ENCODE measurements at places on chromosomes 5 and 9.

DNA sequence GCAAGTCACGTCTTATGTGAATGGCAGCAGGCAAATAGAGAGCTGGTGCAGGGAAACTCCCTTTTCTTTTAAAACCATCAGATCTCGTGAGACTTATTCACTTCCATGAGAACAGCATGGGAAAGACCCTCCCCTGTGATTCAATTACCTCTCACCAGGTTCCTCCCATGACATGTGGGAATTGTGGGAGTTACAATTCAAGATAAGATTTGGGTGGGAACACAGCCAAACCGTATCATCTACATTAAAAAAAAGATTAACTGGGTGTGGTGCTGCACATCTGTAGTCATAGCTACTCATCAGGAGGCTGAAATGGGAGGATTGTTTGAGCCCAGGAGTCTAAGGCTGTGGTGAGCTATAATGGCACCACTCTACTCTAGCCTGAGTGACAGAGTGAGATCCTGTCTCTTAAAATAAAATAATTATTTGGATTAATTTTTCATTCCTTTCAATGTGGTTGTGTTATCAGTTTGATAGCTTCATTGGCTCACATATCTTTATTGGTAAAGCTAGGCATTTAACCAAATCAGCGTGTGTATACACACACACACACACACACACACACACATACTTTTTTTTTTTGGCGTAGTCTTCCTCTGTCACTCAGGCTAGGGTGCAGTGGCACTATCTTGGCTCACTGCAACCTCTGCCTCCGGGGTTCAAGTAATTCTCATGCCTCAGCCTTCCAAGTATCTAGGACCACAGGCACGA, 21.8 kb downstream of the DENND4C start:
- no peak for DNase-seq

DNA sequence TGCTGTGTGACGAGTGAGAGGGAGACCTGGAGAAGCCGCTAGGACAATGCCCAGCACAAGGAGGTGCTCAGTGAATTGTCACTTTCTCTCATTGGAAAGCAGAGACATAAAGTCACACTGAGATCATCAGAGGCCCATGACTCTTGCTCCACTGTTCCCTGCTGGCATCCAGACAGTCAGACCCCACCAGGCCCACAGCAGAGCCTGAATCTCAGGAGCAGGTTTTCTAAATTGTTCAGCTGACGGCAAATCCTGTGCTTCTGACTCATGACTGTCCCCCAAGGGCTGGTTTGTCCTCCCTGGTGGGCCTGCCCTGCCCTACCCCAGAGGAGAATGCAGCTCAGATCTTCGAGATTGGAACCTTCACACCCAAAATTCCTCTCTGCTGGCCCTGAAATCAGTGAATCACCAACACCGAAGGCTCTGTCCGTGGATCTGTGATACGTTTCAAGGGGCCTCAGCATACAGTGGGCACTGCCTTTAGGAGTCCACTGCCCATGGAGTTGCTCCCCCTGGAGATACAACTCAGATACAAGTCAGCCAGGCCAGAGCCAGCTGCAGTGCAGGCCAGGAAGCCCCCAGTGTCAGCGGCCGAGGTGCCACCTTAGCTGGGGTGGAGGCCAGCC, 2.7 kb downstream of the PTGES start:
- DNase-seq = no peak

DNA sequence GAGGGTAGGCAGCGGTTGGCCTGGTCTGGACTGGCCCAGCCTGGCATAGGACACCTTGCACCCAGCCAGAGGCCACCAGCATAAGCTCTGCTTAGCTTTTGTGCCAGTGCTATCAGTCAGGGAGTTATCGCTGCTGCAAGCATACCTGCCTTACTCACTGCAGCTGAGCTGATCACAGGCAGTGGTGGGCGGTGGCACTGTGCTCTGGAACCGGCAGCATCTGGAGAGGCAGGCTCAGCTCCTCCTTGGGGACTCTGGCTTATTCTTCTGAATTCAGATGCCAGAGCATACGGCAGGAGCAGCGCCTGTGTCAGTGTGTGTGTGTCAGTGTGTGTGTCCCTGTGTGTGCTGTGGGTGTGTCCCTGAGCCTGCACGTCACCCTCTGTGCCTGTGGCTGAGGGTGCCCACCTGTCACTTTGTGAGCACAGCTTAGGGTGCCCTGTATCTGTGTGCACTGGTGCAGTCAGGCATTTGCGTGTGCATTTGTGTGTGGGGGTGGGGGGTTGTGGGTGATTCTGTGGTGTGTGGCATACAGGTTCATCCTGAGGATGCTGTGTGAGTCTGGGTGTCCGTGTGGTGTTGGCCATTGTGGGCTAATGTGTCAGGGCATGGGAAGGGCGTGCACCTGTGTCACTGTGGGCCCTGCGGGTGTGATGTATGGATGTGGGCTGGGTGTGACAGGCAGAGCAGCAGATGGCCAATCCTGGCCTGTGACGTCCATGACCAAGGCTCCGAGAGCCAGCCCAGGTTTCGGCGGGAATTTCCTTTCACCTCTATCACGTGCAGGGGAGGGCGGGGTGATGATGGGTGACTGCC, 23.5 kb downstream of the LMX1B start:
- DNase-seq = no peak

GRCh38 chr5:74017112-74017511, 391.1 kb downstream of the ARHGEF28 start:
- DNase-seq = peak; percentile 8

DNA sequence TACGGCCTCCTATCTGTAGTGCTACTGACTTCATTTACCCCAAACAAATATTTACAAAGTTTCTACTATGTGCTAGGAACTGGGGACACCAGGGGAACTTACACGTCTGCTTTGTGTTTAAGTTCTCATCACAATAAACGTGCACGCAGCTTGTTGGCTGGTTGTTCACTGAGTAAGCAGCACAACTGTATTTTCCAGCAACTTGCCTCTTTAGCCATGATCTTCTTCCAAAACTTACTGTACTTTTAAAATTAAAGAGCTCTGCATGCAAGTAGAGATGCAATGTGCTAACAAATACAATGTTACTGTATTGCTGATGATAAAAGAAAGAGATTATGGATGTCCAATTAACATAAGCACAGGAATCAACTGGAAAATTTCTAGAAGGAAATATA, 62.8 kb downstream of the RAPGEF1 start:
- DNase-seq = no peak

DNA sequence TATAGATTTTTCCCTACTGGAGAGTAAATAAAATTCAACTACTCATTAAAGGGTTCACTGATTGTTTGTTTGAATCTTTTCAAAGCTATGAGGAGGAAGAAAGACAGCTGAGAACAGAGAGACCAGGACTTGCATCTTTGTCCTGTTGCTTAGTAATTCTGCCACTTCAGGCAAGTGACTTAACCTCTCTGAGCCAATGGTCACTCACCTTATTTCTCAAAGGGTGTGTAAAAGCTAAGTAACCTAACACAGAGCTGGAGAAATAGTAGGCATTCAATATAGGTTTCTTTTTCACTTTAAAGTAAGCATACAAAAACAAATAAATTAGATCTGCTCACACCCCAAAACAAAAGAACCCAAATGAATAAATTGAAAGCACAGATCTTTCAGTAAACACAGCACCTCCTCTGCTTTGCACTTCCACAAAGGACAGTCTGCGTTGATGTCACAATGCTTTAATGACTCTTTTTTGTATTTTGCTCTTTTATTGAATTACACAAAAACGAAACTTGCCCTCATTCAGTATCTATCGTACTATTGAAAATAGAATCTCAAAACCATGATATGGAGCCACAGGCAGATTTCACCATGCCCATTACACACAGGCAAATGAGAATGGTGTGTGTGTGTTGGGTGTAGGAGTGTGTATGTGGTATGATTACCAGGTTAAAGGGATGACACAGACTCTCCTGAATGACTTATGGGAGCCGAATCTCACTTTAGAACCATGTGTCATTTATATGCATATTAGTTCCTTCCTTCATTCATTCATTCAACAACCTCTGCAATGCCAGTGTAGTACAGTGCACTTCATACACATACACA, 166.0 kb downstream of the EBF1 start:
- DNase-seq = no peak

DNA sequence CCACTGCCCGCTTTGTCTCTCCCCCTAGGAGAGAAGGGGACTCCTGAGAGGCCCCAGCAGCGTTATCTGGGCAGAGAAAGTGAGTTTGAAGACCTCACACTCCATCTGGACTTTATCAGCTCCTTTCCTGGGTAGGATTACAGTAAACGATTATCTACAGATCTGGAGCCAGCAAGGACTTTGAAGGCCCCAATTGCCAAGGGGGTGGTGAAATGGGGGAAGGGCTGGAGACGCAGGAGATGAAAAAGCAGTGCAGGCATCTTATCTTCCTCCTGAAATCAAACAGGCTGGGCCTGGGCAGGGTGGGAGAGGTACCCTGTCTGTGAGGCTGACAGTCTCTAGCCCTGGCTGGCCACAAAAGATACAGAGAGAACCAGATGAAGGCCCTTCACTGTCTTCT, 105.8 kb upstream of the MSX2 start:
- DNase-seq = no peak

GRCh38 chr9:93589688-93590087, 13.3 kb downstream of the PHF2 start:
- no peak for DNase-seq

Data from COLO829 (cell line).